ENCODE measurements at places on chromosomes 12 and 14.

DNA sequence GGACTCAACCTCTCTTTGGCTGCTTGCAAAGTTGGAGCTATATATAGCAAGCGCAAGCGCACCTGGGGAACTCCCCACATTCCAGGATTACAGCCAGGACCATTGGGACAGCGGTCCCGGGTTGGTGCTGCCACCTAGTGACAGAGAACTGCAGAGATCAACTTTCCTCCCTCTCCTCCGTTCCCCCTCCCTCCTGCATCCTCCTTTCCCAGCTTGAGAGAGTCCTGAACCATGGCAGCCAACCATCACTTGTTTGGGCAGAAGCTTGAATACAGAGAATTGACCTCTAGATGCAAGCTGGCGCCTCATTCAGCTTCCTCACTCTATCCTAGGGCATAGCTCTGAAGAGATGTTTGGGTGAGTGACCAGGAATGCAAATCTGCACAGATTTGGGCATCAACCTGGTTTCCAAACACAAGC lies 17.4 kb upstream of the FLVCR2 start:
- no peak for DNase-seq

DNA sequence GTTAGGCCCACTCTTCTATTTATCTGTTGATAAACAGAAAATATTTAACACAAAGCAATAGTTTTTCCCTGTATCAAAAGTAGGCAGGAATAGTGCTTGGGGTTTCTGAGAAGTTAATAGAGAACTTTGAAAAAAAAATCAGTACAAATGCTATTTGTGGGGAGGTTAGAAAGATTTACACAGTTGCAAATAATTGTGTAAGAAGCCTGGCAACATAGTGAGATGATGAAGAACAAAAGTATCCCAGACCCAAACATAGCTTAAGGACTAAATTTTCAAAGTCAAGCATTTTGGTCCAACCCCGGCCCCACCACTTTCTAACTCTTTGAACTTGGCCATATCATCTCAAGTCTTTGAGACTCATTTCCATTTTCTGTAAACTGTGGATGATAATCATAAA lies 687.5 kb upstream of the TMEM132C start:
- no peak for DNase-seq

DNA sequence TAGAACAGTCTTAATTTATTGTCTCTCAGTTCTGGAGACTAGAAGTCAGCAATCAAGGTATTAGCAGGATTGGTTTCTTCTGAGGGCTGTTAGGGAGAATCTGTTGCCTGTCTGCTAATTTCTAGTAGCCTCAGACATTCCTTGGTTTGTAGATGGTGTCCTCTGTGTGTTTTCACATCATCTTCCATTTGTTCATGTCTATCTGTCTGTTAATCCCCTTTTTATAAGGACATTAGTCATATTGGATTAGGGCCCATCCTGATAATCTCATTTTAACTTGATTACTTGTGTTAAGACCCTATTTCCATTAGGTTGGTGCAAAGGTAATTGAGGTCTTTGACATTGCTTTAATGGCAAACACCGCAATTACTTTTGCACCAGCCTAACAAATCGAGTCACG lies 34.3 kb downstream of the TBC1D15 start:
- DNase-seq: no peak

DNA sequence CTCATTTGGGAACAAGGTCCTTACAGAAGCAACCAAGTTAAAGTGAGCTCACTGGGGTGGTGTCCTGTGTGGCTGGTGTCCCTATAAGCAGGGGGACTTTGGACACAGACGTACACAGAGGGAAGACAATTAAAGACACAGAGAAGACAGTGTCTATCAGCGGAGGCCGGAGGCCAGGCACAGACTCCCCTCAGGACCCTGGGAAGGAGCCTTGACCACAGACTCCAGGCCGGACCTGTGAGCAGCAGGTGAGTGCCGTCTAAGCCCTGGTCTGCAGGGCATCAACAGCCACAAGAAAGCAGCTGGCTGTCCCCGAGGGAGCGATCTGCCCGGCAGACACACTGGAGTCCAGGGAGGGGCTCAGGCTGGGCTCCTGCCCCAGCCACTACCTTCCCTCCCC lies 219.1 kb upstream of the C14orf180 start:
- DNase-seq: no peak

GRCh38 chr14:69366069-69366468 lies 32.0 kb downstream of the ERH start:
- DNase-seq: no peak

Measured in stimulated activated CD8-positive, alpha-beta memory T cell treated with anti-CD3 and anti-CD28 coated beads, Interleukin-4, amount 100 ng/mL, for 24 hours (primary cell).